ENCODE measurements at places on chromosomes 13 and 19.

DNA sequence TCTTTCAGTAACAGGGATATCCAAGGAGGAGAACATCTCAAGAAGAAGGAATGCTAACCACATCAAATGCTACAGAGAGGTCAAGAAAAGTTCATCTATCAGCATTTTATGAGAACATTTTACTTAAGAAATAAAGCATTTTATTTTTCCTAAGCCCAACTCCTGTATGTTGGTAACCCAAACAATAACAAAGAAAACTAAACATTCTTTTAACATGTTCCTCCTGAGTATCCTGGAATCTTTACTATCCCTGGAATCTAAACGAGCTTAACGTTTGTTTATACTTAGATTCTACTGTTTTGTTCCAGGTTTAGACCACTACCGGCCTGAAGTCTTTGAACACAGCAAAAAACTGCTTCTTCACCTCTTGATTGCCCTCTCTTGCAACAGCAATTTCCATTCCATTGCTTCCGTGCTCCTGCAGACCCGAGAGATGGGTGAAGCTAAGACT, 89.7 kb downstream of the ZAR1L start:
- DNase-seq = no peak

DNA sequence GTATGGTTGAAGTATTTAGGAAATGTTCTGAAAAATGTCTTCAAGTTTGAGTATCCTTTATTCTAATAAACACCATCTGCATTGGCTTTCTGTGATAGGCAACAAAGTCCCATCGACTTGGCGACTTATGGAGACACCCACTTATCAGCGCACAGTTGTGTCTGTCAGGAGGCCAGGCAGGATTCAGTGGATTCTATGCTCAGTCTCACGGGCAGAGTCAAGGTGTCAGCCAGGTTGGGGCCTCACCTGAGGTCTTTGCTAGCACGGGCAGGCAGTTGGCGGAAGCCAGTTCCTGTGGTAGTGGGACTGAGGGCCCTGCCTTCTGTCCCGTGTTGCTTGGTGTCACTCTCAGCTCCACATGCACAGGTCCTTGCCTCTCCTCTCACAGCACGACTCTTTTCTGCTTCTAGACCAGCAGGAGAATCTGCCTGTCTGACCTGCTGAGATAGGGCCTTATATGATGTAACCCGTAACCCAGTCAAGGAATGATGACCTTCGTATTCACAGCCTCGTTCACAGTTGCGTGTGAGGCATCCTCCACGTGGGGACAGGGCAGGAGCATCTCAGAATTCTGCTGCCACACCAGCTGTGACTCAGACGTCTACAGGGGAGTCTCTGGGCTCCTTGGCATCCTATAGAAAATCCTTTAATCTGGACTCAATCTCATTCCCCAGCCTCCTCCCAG, 10.0 kb downstream of the CUL4A start:
- no peak for DNase-seq

- no peak for DNase-seq
These were observed 7.3 kb upstream of the LMO7 start for GRCh38 chr13:75628801-75629200.

GRCh38 chr19:17503240-17503639, 8.2 kb upstream of the PGLS start:
- DNase-seq = no peak

GRCh38 chr13:34863360-34864135, 78.5 kb upstream of the NBEA start:
- DNase-seq = no peak

GRCh38 chr13:24788538-24788937, 24.6 kb downstream of the RNF17 start:
- DNase-seq = no peak

- no peak for DNase-seq
These were observed 11.0 kb downstream of the NHLRC3 start for GRCh38 chr13:39049274-39049673.

DNA sequence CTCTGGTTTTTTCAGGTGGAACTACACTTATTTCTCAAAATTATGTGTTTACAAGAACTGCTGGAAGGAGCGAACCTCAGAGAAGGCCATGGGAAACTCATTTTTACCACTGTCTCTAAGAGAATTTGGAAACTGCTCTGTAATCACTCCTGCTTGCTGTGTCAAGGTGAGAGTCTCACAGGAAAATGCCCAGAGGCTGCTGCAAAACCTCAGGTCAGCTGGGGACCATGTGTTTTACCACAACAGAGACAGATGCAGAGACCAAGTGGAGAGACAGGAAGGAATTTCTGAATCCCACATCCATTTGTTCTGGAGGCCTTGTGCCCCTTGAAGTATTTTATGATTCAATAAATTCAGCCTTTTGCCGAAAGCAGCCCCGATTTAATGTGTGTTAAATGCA, 743.8 kb upstream of the SLC10A2 start:
- DNase-seq = no peak

GRCh38 chr13:108352599-108352998, 83.1 kb downstream of the TNFSF13B start:
- DNase-seq = no peak

DNA sequence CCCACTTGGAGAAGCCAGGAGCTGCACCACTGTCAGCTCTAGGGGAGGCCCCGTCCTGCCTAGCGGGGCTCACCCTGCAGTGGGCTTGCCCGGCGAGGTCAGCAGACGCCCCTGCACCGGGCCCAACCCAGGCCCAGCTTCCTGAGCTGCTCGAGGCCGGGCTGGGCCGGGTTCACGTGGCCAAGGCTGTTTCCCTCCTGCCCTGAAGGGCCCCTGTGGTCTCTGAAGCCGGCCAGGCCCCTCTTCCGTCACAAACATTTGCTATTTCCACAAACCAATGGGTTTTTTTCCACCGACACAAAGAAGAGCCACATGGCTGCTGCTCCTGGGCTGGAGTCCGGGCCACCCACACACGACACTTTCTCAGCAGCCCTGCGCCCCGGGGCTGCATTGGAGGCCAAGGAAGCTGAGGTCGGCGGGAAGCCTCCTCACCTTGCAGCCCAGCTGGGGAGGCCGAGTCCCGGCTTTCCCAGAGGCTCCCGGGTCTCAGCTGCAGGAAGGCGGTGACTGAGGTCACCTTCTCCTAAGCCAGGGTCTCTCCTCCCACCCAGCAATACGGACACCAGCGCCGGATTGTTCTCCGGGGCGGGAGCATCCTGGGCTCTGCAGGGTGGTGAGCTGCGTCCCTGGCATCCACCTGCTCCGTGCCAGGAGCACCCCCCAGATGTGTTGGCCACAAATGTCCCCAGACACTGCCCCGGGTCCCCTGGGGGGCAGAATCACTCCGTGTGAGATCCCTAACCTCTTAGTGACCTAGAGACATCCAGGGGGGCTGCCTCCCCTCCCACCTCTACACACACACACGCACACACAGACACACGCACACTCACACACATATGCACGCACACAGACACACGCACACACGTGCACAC, 80.5 kb downstream of the GADD45B start:
- no peak for DNase-seq

- no peak for DNase-seq
These were observed 5.0 kb upstream of the SLC46A3 start for GRCh38 chr13:28723806-28724205.

GRCh38 chr13:50392977-50393376, 377.7 kb downstream of the KCNRG start:
- no peak for DNase-seq

- DNase-seq = no peak
These were observed at the start of gene DOCK6 for GRCh38 chr19:11261971-11262839. DOCK6 (minus strand) TSS chr19:11262524; CDS start chr19:11262440, 84 bp downstream.

- DNase-seq = peak; percentile 43
These were observed 589 bp downstream of the R3HDM4 start for GRCh38 chr19:912181-913079.

DNA sequence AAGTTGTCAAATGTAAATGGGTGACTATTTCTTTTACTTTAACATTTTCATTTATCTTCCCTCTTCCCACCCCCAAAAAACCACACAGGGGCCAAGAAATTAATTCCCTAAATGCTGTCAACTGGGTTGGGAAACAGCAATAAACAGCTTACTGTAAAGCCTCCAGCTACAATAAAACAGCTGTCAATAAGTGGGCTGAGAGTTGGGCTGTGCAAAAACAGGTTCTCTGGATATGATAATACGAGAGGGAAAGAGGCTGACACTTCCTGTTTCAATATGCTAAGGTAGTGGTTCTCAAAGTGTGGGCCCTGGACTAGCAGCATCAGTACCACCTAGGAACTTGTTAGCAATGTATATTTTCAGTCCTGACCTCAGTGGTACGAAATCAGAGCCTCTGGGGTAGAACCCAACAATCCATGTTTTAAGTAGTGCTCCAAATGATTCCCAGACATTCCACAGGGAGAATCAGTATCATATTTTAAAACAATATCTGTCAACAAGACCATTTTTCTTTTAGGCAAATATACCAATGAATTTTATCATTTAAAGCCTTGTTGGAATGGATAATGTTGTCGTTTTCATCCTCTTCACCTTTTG, 8.4 kb downstream of the PCDH9 start:
- DNase-seq = no peak

DNA sequence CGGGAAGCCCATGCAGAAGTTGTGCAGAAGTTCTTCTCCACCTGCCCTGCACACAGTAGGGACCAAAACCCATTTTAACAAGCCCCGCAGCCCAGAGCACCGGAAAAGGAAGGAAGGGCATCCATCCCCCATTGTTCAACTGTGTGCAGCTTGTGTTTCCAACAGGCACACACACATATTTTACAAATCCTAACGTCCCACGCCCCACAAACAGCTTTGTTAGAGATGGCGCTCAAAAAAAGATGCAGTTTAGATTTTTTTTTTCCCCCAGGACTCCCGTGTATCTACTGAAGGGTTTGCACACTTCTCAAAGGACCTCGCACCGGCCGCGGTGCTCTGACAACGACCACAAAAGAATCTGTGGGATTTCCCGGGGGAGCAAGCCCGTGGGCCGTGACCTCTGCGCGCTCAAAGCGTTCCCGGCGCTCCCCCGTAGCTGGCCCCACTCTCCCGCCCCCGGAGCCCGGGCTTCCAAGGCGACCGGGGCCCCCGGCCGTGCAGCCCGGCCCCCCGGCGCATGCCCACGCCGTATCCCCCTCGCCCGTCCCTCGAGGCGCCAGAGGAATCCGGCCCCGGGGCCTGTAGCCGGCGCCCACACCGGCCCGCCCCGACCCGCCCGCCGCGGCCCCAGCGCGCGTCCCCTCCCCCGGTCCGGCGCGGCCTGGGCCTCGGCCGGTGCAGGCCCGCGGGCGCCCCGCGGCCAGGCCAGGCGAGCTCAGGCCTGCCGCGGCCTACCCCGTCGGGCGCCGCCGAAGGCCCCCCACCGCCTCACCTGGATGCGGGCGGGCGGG, 523 bp downstream of the ELAVL1 start:
- no peak for DNase-seq

- DNase-seq = peak; percentile 75
These were observed 3.2 kb downstream of the VSIG10L start for GRCh38 chr19:51338563-51339312.
